ENCODE measurements at places on chromosomes 6 and 20.

- DNase-seq, result no peak
Observed at GRCh38 chr6:168469521-168469920, 28.5 kb downstream of the SMOC2 start.

DNA sequence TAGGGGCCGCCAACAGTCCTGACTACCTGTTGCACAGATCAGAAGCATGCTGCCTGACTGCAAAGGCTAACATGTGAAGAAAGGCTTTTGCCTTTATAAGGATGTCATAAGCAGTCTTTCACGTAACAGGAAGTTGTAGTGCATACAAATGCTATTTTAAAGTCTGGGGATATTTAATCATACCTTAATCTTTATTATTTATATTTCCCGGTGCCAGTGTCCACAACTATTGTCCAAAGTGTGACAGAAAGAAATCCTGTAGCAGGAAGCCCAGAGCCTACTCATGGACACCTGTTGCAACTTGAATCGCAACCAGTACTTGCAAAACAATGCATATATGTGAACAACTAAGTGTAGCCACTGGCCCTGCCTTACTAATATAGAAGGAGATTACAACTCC is 235.8 kb downstream of the ALDH8A1 start:
- no peak for DNase-seq

DNA sequence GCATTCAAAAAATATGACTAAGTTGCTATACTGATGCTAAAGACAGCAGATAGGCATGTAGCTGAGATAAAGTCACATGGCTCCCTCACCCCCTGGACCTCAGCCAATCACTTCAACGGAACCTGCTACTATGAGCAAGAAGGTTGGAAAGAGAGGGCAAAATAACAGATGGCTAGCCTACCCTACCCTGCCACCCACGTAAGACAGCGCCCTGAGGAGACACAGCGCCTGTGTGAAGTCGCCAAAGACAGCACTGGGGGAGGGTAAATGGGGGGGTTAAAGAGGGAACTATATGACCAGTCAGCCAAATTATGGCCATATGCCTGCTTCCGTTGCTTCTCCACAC is 163.2 kb downstream of the RALGAPA2 start:
- no peak for DNase-seq

GRCh38 chr20:33757046-33757445 is 25.2 kb downstream of the ZNF341 start:
- no peak for DNase-seq

GRCh38 chr6:131216246-131216645 is 81.0 kb downstream of the AKAP7 start:
- DNase-seq, result no peak

- DNase-seq, result no peak
Observed at GRCh38 chr6:166351715-166352285, 9.5 kb upstream of the SFT2D1 start.

DNA sequence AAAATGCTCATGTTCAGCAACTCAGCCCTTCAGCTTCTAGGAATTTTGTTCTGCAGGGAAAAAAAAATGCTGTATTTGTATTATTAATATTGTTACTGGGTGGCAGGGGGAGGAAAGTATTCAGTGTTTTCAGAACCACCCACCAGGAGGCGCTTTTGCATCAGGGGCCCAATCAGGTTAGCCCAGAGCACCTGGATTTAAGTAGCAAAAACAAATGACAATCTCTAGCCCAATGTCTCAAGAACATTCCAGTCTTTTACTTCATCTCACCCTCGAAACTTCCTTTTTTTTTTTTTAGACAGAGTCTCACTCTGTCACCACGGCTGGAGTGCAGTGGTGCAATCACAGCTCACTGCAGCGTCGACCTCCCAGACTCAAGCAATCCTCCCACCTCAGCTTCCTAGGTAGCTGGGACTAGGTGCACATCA is 635 bp upstream of the C20orf203 start:
- DNase-seq, result peak; percentile 44

GRCh38 chr6:117907601-117908245 is 659 bp downstream of the SLC35F1 start:
- peak; percentile 12 for DNase-seq

GRCh38 chr20:8301655-8302054 is 169.6 kb downstream of the PLCB1 start:
- no peak for DNase-seq

- no peak for DNase-seq
Observed at GRCh38 chr6:7558781-7559180, 17.3 kb downstream of the DSP start.

DNA sequence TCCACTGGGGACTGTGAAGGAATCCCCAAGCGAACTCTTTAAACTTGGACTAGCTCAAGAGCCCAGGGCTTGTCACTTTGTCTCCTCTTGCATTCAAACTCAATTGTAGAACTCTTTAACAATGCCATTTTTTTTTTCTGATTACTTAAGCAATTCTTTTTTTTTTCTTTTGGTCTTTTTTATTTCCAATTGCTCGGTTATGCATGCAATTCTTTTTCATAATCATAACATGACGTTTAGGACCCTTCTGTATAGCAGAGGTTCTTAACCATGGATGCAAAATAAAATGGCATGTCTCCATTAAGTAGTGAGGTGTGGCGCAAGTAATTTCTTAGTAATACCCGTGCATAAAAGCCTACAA is 466 bp upstream of the BFSP1 start:
- no peak for DNase-seq

DNA sequence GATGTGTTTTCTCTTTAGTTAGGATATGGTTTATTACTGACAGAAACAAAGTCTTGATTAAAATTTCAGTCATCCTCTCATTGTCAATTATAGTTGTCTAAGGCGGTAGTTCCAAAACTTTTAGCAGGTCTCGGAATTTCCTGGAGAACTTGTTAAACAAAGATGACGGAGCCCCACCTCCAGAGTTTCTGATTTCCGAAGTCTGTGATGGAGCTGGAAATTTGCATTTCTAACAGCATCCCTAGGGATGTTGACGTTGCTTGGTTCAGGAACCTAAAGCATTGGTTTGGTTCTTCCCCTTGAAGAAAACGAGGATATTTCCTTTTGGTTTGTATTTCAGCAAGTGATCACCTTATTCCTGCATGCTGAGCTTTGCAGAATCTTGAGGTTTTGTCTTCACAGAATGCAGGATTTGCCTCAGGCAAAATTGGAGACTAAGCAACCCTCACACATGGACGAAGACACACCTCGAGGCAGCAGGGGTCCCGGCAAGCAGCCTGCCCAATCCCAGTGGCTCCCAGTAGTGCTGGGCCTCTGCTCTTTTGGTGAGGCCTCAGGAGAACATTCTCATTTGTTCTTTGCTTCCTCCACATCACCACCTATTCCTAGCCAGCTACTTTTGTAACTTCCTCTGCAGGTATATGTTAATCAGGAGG is 187.1 kb upstream of the PHACTR1 start:
- DNase-seq, result no peak

GRCh38 chr6:20483887-20484497 is 50.3 kb upstream of the CDKAL1 start:
- DNase-seq, result no peak

DNA sequence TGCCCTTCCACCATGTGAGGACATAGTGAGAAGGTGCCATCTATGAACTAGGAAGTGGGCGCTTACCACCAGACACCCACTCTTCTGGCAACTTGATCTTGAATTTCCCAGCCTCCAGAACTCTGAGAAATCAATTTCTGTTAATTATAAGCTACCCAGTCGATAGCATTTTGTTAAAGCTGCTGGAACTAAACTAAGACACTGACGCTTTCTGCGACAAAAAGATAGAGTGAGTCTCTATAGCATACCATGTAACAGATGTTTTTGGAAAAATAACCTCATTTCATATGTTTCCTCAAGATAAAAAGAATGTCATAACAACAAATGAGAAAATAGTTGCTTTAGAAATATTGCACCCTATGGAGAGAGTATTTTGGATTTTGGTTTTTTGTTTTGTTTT is 15.4 kb upstream of the SMIM13 start:
- no peak for DNase-seq

DNA sequence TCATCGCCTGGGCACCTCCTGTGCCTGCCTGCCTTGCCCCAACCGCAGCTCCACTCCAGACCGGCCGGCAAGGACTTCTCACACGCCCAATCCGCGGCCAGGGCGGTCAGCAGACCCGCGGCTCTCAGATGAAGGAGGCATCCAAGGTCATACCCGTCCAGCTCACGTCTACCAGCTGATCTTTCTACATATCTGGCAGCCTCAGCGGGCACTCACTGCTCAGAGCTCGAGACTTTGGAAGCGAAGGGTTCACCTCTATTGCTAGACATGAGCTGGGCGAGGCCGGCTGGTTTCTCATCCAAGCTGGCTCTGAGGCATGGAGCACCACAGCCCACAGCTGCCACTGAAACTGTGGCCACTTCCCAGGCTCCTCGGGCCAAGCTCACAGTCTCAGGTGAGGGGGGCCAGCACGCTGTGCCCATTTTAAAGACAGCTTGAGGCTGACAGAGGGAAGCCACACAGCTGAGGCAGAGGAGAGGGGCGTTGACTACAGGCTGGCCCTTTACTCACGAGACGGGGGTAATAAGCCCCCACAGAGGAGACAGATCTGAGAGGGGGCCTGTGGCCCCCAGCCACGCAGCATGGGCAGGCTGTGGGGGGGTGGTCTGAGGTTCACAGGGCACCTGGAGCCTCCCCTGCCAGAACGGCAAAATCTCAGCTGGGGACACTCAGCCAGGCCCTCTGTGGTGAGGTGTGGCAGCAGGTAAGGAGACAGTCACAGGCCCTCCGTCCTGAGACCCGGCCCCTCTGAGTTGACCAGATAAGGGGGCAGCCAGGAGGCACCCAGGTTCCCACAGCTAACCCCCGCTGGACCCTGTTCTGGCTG is 2.0 kb downstream of the LAMA5 start:
- DNase-seq, result peak; percentile 80

DNA sequence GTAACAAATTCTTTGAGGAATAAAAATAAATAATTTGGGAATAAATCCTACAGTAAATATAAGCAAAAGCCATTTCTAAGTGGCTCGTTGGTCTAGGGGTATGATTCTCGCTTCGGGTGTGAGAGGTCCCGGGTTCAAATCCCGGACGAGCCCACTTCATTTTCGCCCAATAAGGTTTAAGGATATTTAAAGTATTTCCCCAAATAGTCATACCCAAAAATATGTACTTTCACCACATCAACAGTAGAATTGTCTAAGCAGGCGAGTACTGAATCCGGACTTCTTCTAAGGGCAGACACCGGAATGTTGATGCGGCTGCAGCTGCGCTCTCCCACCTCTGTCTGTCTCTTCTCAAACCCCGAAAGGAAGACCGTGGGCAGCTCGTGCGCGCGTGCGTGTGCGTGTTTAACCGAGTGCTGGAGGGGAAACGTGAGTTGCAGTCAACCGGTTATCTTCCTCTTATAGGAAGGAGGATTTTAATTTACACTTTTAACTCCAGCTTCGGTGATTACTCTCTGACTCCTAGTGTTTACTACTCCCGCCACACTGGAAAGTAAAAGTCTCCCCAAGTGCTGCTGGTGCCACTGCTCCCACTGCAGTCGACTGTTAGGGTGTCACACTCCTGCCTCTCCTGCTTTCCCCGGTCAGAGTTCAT is 155.7 kb upstream of the PRSS16 start:
- no peak for DNase-seq

DNA sequence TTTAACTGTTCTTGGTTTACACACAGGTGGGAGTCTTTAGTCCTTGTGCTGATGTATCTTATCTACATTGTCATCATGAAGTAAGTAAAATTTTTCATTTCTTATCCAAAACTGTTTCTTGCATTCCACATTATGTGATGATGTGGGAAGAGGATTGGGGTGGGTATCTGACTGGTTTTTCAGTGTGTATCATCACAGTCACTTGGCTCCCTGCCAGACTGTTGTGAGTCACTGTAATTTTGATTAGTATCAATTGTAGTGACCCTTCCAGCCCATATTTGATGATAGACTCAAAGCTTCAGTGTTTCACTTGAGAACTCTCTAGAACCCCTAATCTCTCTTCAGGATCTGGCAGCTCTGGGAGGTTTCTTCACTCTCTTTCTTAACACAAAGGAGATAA is 84.5 kb upstream of the RIN2 start:
- peak; percentile 23 for DNase-seq

DNA sequence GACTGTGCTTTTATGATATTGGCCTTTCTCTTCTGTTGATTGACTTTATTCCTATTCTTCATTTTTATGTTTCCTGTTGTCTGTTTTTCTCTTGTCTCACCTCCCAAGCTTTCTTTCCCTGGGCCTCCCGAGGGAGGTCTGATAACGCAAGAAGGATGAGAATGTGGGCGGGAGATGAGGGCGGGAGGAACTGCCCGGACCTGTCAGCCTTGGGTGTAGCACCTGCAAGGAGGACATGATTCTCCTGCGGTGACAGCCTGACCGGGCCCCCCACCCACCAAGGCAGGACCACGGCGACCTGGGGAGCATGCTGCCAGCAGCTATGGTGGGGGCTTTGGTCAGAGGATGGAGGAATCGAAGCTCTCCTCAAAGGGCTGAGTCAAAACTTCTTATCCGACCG is 86.9 kb downstream of the PLEKHG1 start:
- no peak for DNase-seq

DNA sequence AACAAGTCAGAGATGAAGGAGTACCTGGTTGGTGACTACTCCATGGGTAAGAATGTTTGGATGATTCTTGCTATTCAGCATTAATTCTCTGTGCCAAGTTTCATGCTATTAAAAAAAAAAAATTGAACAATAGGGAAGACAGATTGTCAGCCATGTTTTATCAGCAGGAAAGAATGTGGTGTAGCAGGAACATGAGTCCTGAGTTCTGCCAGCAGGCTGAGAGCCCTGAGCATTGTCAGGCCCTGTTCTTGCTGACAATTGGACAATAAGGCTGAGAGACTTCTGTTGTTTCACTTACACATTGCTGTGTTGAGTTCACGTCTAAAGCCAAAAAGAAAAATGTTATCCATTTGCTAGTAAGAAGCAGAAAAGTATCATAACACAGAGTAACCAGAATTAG is 70.4 kb upstream of the SMIM28 start:
- no peak for DNase-seq

DNA sequence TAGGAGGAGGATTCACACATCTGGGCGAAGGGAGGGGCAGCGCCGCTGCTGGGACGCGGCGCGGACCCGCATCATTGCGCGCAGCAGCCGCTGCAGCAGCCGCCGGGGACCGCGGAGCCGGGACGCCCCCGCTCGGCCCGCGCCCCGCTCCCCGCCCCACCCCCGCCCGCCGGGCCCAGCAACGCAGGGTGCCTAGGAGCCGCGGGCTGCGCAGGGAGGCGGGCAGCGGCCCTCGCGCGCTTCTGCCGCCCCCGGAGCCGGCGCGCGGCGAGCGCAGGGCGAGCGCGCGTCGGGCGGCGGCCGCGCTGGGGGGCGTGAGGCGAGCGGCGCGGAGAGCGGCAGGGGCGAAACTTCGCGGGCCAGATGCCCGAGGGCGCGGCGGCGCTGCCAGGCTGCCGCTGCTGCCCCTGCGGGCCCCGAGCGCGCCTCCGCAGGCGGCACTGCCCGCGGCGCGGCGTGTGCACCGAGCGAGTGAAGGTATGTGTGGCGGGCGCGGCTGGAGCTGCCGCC is at the start of gene NKAIN2:
Gene NKAIN2 (plus strand): TSS at position 362 of the 510 bp plus-strand sequence.
- DNase-seq, result no peak
